Astrocyte of the cerebellum (primary cell): ENCODE measurements at places on chromosomes 13 and 19.

- no peak for DNase-seq
These were observed 114.0 kb upstream of the SLC7A1 start for GRCh38 chr13:29709407-29710069.

DNA sequence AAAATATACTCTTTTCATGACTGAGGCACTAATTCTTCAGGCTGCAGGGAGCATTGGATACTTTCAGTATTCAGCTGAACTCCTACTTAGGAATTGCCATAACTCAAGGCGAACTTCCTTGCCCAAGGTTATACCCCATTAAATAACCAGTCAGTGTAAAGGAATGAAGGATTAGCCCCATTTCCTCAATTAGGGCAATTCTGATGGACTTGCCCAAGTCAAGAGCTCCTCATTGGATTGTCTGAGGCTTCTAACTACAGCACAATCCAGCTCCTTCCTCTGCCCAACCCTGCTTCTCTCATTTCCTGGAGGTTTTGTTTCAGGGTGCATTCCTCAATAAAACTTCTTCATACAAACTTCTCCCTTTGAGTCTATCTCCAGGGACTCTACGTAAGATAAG is 329.2 kb downstream of the LIG4 start:
- DNase-seq = no peak

- DNase-seq = no peak
These were observed 1920.9 kb upstream of the PCDH20 start for GRCh38 chr13:63336549-63336948.

GRCh38 chr13:23105051-23105450 is 75.7 kb upstream of the SGCG start:
- DNase-seq = no peak

GRCh38 chr19:19145684-19146608 is 7.7 kb upstream of the TMEM161A start:
- DNase-seq = no peak

DNA sequence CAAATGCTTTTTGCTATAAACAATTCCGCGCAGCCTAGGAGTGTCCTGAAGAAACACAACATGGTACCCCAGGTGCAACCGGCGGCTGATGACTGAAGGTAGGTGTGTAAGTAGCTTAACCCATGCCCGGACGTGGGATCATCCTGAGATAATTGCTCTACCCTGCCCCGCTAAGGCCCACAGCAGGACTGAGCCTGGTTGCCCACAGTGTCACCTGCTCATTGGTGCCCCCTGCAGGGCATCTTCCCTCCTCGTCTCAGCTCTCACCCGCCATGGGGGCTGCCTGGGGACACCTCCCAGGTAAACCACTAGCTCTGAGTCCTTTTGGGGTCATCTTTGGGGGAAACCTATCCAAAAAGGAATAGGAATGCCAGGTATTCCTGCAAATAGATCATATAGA is 22.3 kb downstream of the TMEM161A start:
- DNase-seq = no peak

- DNase-seq = no peak
These were observed 13.7 kb downstream of the ACTN4 start for GRCh38 chr19:38661136-38661535.

DNA sequence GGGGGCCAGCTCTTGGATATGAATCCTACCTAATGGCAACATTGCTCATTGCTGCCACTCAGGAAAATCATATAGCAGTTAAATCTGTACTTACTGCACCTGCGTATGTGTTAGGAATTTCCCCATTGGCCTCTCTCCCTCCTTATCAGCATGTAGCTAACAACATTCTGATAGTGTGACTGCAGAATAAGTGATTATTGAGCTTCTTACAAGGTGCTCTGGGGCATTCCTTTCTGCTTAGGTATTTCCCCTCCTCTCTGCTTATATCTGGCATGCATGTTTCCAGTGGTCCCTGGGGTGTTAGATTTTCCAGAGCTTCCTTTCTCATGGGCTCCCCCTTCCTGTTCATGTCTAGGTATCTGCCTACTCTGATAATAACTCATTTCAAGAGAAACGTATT is 414.1 kb upstream of the SLITRK1 start:
- no peak for DNase-seq
